ENCODE measurements at places on chromosomes 7 and 10. TPM values are rescaled to one million over a fixed set of nuclear protein-coding genes. Genes with fewer than 3 reads are reported as not detected.

The DNMBP gene
- total RNA-seq, result 27.4 TPM

The SPDYE9 gene
- not detected for total RNA-seq

The PIP gene
- total RNA-seq, result not detected

The HTR5A gene
- 0.22 TPM for total RNA-seq

The STK31 gene
- total RNA-seq, result 0.55 TPM

The LEP gene
- total RNA-seq, result not detected

The DUSP5 gene
- total RNA-seq, result 38.1 TPM

The HEPACAM2 gene
- 0.38 TPM for total RNA-seq

The RSPH10B gene
- total RNA-seq, result 0.38 TPM

The ZNF425 gene
- 6.7 TPM for total RNA-seq

The EPHB6 gene
- total RNA-seq, result 17.3 TPM

The OPALIN gene
- not detected for total RNA-seq

The IFIT1 gene
- 17.8 TPM for total RNA-seq

The ZNF736 gene
- total RNA-seq, result 66.8 TPM

The ZNF862 gene
- total RNA-seq, result 19.2 TPM

The CHCHD2 gene
- total RNA-seq, result 166 TPM

The ZNF503 gene
- total RNA-seq, result 13.6 TPM

The EBLN1 gene
- not detected for total RNA-seq

The PSMG3 gene
- 20.4 TPM for total RNA-seq

The HOGA1 gene
- total RNA-seq, result 1.6 TPM

The WDFY4 gene
- 3.5 TPM for total RNA-seq

The TMEM140 gene
- total RNA-seq, result 4.1 TPM

The PHF14 gene
- total RNA-seq, result 162 TPM

The MXI1 gene
- total RNA-seq, result 86.3 TPM

The SEPTIN14 gene
- total RNA-seq, result not detected

The RBP4 gene
- 7.0 TPM for total RNA-seq

The ZNF117 gene
- 52.7 TPM for total RNA-seq

The TUBAL3 gene
- 0.49 TPM for total RNA-seq

The UCN3 gene
- not detected for total RNA-seq

The PLXDC2 gene
- 65.8 TPM for total RNA-seq

The COMMD3 gene
- total RNA-seq, result 62.7 TPM

The ZNF804B gene
- total RNA-seq, result 6.3 TPM

The POLD2 gene
- 55.3 TPM for total RNA-seq

The MAP3K8 gene
- total RNA-seq, result 12.0 TPM

The DGKB gene
- 22.7 TPM for total RNA-seq

The MBL2 gene
- total RNA-seq, result not detected

The HSPA12A gene
- total RNA-seq, result 35.0 TPM

The CYP2C18 gene
- 0.22 TPM for total RNA-seq

The NME8 gene
- total RNA-seq, result not detected

Data from camera-type eye (tissue), 1 donor.